Central memory CD4-positive, alpha-beta T cell (primary cell): ENCODE measurements at places on chromosomes 13 and 19.

- DNase-seq, result no peak
Observed at GRCh38 chr19:49472936-49473335, 1.1 kb upstream of the FLT3LG start.

GRCh38 chr19:35533201-35533821 is at the start of gene GAPDHS:
TSS of gene GAPDHS (plus strand) at chr19:35533456. CDS start at chr19:35533528, 72 bp downstream.
- no peak for DNase-seq

DNA sequence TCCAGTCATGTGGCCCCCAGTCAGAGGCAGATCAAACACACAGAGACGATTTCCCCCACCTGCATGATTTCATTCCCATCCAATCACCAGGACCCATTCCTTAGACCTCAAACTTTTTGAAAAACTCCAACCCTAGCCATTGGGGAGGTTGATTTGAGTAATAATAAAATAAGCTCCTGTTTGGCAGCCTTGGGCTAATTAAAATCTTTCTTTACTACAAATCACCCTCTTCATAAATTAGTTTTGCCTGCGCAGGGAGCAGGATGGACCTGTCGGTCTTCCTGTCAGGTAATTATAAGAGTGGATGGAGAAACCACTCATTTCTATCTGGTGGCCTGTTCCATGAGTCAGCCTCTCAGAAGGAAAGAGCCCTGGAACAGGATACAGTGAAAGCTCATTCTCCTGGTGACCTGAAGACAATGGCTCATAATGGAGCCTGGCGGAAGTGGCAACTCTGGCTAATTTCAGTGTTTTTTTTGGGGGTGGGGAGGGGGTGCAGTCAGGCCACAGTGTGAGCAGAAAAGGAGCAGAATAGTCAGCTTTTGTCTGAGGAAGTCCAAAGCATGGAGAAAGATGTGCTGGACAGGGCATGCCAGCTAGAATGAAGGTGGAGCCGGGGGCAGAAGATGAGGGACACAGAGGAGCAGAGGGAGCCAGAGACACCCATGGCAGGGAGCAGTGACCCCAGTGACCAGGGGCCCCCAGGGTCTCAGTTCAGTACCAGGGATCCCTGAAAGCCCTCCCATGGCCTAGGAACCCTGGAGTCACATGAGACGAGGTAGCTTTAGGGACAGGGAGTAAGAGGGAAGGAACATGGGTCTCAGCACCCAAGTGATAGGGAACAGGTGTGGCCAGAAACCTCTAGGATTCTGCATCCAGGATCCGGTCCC is 31.8 kb upstream of the PSG9 start:
- DNase-seq, result no peak

DNA sequence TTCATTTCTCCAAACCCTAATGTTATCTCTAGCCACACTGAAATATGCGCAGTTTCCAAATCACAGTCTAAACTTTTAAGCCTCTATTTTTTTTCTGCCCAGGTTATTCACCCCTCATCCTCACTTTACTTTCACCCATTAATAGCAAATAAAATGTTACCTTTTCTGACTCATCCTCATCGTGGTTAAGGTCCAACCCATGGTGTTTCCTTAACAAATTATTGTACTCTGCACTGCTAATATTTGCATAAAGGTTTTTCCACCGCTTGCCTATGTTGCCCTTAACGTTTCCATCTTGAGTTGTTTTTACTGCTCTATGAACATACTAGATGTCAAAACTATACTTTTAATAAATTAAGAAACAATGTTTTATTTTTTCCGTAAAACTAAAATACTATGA is 780.9 kb upstream of the KLHL1 start:
- DNase-seq, result no peak

- DNase-seq, result no peak
Observed at GRCh38 chr19:49767381-49767780, 580 bp downstream of the AP2A1 start.

DNA sequence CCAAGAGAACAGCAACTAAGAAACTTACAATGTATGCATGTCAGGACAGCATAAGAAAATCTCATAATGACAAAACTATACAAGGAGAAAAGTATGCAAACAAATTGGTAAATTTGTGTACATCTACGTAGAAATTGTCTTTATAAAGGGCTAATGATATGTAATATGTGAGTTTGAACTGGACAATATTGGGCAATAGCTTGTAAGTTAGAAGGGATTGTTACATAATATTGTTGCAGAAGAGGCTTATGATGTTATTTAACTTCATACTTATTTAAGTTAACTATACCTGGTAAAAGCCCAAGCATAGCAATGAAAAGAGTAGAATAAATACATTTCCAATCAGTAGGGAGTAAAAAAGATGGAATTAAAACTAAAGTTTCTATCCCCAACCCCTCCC is 134.0 kb downstream of the MAB21L1 start:
- no peak for DNase-seq

DNA sequence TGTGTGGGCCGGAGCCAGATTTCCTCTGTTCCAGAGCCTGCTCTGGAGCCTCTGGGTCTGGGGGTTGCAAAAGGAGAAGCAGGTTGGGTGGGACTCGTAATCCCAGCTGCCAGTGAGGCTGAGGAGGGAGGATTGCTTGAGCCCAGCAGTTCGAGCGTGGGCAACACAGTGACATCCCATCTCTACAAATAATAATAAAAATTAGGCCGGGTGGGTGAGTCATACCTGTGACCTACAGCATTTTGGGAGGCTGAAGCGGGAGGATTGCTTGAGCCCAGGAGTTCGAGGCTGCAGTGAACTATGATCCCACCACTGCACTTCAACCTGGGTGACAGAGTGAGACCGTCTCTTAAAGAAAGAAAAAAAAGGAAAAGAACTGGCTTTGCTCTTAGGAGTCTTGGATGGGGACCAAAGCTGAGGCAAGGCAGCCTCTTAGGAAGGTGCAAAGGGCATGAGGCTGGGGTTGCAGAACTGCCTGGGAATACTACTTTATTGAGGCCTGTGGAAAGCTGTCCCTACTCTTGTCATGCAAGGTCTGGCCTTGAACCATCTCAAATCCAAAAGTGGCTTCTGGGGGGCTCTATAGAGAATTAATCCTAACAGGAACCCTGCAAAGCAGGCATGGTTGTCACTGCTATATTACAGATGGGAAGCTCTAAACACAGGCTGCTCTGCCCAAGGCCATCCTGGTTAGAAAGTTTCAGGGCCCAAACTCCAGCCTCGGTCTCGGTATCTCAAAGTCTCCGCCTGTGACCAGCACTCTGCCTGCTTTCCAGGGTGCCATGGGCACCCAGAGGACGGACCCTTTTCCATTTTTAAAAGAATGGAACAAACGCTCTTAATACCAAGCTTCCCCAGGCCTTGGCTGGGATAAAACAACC is 880 bp upstream of the C19orf12 start:
- peak; percentile 25 for DNase-seq
